ENCODE measurements at places on chromosomes 2 and 18.

- DNase-seq, result no peak
Observed at GRCh38 chr2:75518638-75519465, 41.9 kb downstream of the EVA1A start.

- DNase-seq, result no peak
Observed at GRCh38 chr2:109129356-109129920, 433 bp downstream of the SH3RF3 start.

DNA sequence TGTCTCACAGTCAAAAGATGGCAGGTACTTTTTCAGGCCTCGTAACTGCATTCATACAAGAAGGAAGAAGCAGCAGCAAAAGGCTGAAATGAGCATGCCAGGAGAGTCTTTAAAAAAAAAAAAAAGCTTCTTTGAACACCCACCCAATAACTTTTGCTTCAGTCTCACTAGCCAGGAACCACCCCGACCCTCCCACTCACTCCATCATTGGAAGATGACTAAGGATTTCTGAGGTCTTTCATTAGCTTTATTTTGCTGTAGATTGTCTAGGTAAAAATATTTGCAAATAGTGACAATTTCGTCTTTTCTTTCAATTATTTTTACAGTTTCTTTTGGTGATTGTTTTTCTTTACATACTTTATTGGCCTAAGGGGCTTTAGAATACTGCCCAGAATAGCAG, 37.9 kb downstream of the RBBP8 start:
- DNase-seq, result no peak

GRCh38 chr2:69143748-69144360, 130.9 kb downstream of the ANTXR1 start:
- no peak for DNase-seq

GRCh38 chr2:122739732-122740593, 984.5 kb downstream of the TSN start:
- DNase-seq, result no peak

Data from activated CD8-positive, alpha-beta memory T cell treated with anti-CD3 and anti-CD28 coated beads for 1 hour (primary cell).